AG04450 (cell line): ENCODE measurements at places on chromosomes 5 and 9. TPM values are rescaled to one million over a fixed set of nuclear protein-coding genes. Genes with fewer than 3 reads are reported as not detected.

RANBP3L gene
- not detected in 2 replicates for polyA plus RNA-seq

GRCh38 chr9:109251080-109251775 lies 69.6 kb downstream of the EPB41L4B start:
- DNase-seq = no peak

DNA sequence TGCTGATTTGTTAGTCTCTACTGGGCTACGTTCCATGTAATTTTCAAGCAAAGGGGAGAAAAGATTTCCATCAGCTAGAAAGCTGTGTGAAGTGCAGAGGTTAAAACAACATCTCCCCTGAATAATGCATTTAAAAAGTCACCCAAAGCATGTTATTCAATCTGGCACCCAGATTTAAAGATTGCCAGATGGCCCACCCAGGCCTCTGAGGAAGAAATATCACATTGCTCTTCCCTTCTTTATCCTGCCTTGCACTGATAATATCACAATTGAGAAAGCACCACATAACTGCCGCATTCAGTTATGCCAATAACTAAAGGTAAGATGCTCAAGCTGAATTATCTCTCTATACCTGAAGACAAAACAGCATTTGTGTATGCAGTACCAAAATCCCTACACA lies 119.4 kb upstream of the PUM3 start:
- DNase-seq = no peak

WDR31 gene
- polyA plus RNA-seq = 0.97 and 1.5 TPM in 2 replicates

- DNase-seq = no peak
Measured at GRCh38 chr5:53123702-53124101, 14.1 kb upstream of the MOCS2 start.

DNA sequence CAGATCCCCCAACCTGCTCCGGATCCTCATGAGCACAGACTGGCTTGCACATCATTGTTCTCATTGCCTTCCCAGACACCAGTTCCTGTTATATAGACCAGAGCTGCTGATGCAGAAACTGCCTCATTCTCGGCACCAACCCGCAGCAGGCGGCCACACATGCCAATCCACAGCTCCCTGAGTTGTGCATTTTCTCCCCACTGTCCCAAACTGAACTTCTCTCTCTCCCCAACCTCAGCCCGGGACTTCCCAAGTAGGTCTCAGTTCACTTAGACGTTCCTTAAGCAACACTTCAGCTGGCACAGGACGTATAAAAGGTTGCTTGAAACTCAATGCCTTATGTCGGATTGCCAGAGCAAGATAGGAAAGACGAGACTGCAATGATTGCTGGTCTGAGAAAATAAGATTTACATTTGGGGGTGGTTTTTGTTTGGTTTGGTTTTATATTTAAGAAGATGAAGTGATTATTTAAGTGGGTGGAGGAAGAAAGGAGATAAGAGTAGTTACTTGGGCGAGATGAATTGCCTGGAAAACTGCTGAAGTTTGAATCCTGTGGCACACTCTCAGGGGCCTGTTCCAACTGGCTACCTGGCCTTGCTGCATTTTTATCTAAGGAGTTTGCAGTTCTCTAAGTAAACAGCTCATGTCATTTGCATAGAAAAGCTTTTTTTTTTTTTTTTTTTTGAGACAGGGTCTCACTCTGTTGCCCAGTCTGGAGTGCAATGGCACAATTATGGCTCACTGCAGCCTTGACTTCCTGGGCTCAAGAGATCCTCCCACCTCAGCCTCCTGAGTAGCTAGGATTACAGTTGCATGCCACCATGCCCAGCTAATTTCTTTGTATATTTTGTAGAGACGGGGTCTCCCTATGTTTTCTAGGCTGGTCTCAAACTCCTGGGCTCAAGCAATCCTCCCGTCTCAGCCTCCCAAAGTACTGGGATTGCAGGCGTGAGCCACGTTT lies 155.4 kb downstream of the GOLPH3 start:
- DNase-seq = no peak

- peak; percentile 96 for DNase-seq
Measured at GRCh38 chr9:113275157-113276131, at the start of the genes CDC26 and PRPF4. CDC26 (minus strand) TSS chr9:113275572; CDS start chr9:113272507, 3,065 bp downstream. PRPF4 (plus strand) TSS chr9:113275658; CDS start chr9:113275744, 86 bp downstream.

FAM153A gene
- not detected in 2 replicates for polyA plus RNA-seq

STPG3 gene
- not detected in 2 replicates for polyA plus RNA-seq

- DNase-seq = no peak
Measured at GRCh38 chr5:37090123-37090726, 159.0 kb downstream of the CPLANE1 start.

MEGF10 gene
- polyA plus RNA-seq = not detected in 2 replicates

PCDHB3 gene
- 0.12 and 0.15 TPM in 2 replicates for polyA plus RNA-seq

DNA sequence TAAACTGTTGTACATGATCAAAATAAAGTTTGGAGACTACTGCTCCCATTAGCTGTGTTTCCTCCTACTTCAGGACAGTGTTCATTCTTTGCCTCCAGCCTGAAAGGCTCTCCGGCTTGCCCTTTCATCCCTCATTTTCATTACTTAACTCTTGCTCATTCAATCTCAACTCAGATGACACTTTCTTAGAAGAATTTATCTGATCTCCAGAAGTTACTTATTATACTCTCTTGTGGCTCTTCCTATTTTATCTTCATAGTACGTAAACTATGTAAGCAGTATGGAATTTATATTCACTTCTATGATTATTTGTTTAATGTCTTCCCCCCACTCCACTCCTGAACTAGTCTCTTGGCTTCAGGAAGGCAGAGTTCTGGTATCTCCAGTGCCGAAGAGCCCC lies 1737.9 kb upstream of the C9orf72 start:
- DNase-seq = no peak

ANKRD18A gene
- polyA plus RNA-seq = 0.31 TPM in 1 of 2 replicates, not detected in the other

DNA sequence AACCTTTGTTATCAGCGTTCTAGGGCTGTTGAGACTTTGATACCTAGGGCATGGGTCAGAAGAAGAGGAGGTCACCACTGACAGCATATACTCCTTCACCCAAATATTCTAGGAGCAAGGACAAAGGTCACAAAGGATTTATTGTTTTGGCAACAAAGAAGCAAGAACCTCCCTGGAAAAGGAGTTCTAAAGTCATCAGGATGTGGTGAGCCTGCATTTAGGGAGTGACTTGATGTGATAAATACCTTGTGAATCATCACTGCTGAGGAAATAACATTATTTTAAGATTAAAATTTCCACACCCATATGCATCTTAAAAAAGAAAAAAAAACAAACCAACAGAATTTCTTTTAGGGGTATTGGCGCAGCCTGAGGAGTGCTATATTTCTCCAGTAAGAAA lies 13.9 kb downstream of the IFNA1 start:
- DNase-seq = no peak

DNA sequence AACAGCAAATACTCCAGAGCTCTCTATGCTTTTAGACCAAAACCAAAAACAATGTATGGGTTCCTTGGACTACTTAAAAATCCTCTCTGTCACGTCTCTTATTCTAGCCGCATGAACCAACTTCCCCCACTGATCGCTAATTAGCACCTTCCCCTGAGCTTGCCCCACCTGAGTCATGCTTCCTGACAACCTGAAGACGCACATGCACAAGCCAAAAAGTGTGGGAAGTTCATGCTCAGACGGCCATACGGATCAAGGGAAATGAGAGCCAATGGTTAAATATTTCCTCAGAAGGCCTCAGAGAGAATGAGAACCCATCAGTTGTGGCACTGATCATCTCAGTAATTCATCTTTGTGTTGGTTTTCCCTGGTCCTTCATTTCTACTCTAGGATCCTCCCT lies 199.7 kb downstream of the BNC2 start:
- DNase-seq = no peak

- DNase-seq = no peak
Measured at GRCh38 chr5:129155876-129156275, 61.3 kb downstream of the ISOC1 start.

C5orf52 gene
- not detected in 2 replicates for polyA plus RNA-seq

DNA sequence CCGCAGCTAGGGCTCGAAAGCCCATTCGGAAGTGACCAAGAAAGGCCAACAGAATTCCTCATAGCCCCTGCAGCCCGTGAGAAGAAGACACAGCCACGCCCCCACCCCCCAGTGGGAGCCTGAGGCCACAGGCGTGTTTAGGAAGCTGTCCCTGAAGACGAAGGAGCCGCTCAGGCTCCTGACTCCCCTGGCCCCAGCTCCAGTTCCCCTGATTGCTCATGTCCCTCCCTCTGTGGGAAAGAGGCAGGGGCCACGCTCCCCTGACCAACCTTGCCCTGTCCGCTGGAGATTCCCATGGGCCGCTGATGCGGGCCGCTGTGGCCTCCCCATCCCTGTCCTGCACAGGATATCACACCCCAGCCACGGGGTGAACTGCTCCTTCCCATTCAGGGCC lies 13.6 kb downstream of the ROPN1L start:
- no peak for DNase-seq

DNA sequence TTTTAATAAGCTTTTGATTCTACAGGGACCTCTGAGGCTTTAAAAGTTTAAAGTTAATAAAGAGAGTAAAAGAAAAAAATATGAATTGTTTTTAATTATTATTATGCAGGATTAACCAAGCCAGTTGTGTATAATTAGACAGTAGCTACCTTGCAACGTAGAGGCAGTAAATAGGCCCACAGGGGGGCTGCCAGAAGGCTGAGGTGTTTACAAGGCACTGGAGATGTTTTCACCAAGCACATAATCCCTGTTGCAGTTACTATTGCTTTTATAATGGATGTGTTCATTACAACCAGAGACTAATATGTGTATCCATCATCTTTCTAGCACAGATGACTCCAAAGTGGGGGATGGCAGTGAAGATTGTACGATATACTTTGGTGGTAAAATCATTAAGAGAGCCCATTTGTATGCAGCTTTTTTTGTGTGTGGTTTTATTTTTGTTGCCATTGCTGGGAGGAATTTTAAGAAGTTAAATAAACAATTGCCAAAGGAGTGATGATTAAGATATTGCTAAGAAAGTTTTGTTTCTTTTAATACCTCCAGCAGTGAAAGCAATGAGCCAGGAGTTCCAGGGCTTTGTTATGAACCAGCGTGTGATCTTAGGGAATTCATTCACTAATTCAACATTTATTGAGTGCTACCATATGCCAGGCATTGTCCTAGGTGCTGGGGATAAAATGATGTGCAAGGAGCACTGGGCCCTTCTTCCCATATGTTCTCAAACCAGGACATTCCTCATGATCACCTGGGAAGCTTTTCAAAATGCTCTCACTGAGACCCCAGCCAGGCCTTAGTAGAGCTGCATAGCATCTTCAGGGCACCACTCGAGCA lies 138.7 kb upstream of the EFNA5 start:
- DNase-seq = no peak

PAEP gene
- not detected in 2 replicates for polyA plus RNA-seq

DNA sequence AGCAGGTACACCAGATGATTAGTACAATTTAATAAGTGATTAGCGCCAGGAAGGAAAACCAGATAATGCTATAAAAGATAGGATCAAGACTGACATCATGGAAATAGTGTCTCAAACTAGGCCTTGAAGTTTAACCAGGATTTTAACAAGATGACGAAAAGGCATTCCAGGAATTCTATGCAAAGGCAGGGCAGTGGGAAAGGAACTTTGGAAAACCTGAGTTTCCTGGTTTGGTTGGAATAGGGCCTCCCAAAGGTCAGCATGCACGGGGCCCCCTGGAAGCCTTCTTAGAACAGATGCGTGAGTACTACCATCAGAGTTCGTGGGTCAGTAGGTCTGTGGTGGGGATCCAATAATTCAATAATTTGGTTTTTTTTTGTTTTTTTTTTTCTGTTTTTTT lies 935.2 kb upstream of the DMAC1 start:
- DNase-seq = no peak

HTR4 gene
- polyA plus RNA-seq = not detected in 2 replicates

SPAG8 gene
- polyA plus RNA-seq = 0.56 and 0.58 TPM in 2 replicates

TOPORS gene
- 14.4 and 20.4 TPM in 2 replicates for polyA plus RNA-seq

DNA sequence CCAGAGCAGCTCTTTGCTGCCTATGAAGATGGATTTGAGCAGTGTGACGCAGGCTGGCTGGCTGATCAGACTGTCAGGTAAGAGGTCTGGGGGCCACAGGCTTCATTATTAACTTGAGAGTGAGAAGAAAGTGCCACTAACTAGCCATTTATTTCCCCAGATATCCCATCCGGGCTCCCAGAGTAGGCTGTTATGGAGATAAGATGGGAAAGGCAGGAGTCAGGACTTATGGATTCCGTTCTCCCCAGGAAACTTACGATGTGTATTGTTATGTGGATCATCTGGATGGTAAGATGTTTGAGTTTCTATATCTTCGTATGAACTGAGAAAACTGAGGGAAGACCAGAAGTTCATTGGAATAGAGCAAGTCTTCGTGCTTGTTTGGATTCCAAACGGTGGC lies 22.1 kb downstream of the VCAN start:
- DNase-seq = no peak

- no peak for DNase-seq
Measured at GRCh38 chr5:127275641-127276193, 14.9 kb upstream of the MEGF10 start.

ANKH gene
- polyA plus RNA-seq = 14.2 and 14.3 TPM in 2 replicates

- no peak for DNase-seq
Measured at GRCh38 chr5:168886157-168886556, 307.0 kb upstream of the PANK3 start.

- DNase-seq = no peak
Measured at GRCh38 chr9:111913159-111913558, 16.5 kb downstream of the UGCG start.

DNA sequence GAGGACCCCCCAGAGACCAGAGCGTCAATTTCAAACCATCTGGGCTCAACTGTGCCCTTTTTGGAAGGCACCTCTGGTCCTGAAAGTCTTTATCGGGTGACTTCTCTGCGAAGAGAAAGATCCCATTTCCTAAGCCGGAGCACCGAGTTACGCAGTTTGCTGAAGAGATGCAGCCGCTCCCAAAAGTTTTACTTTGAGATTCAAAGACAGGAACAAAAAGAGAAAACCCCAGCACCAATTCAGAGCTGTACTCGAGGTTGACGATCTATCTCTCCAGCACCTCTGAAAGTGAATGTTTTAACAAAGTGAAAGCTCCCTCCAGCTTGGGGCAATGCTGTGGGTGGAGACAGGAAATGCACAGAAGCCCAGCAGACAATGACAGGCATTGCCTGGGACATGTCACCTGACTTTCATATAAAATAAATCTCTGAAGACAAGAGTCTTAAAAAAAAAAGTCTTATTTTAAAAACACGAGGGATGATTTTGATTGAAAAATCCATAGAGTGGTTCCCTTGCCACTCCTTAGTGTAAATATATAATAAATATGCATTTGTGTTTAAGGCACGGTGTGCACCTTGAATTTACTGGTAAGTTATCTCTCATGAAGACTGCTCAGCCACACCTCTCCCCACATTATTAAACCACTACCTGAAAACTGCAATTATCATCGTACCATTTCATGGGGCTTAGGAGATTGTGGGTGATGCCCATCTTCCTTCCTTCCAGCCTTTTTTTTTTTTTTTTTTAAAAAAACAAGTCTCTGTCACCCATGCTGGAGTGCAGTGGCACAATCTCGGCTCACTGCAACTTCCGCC lies 79.9 kb downstream of the FNBP1 start:
- DNase-seq = no peak

GRCh38 chr5:149782018-149782894 lies 52.1 kb downstream of the PPARGC1B start:
- no peak for DNase-seq

DNA sequence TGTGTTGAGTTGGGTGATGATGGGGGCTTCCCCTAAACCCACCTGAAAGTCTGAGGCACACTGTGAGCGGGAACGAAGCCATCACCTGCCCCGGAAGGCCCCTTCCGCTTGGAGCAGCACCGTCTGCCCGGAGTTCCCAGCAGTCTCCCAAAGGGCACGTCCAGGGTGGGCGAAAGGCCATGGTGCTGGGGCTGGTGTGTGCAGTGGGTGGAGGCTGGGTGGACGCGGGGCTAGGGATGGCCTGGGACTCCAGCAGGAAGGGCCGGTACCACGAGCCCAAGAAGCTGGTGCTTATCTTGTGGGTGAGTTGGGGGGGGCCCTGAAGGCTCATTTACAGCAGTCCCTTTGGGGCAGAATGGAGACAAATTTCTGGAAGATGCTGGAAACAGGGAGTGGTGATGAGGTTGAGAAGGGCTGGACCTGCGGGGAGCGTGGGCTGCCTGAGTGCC lies 4.6 kb downstream of the FLT4 start:
- DNase-seq = no peak

TNFSF15 gene
- 2.6 and 2.8 TPM in 2 replicates for polyA plus RNA-seq
